ENCODE measurements at places on chromosomes 4 and X. TPM values are rescaled to one million over a fixed set of nuclear protein-coding genes. Genes with fewer than 3 reads are reported as not detected.

PROM1 gene
- 0.34 TPM for total RNA-seq

MAP7D3 gene
- 6.8 TPM for total RNA-seq

ARAP2 gene
- 66.0 TPM for total RNA-seq

PDE6B gene
- total RNA-seq: 1.0 TPM

MSX1 gene
- 3.8 TPM for total RNA-seq

BST1 gene
- 0.14 TPM for total RNA-seq

COL4A6 gene
- 20.8 TPM for total RNA-seq

ALB gene
- 0.28 TPM for total RNA-seq

TLL1 gene
- total RNA-seq: 0.50 TPM

CABS1 gene
- total RNA-seq: not detected

EIF4E gene
- total RNA-seq: 253 TPM

NWD2 gene
- 0.07 TPM for total RNA-seq

SGCB gene
- 4.1 TPM for total RNA-seq

CITED1 gene
- 0.14 TPM for total RNA-seq

PAGE4 gene
- total RNA-seq: not detected

GYPA gene
- not detected for total RNA-seq

UNC5C gene
- not detected for total RNA-seq

GPRASP1 gene
- 1.3 TPM for total RNA-seq

NEUROG2 gene
- not detected for total RNA-seq

TMPRSS11B gene
- 0.43 TPM for total RNA-seq

ARSD gene
- total RNA-seq: 57.2 TPM

PRRG3 gene
- not detected for total RNA-seq

ARHGAP6 gene
- total RNA-seq: not detected

ADAM29 gene
- total RNA-seq: not detected

DDX53 gene
- not detected for total RNA-seq

RPA4 gene
- 0.34 TPM for total RNA-seq

KLHL34 gene
- total RNA-seq: under 0.01 TPM

ZMAT1 gene
- total RNA-seq: 0.28 TPM

WWC2 gene
- total RNA-seq: 8.9 TPM

ZBED1 gene
- total RNA-seq: 17.8 TPM

POF1B gene
- total RNA-seq: 2.4 TPM

PAGE5 gene
- not detected for total RNA-seq

DGKK gene
- total RNA-seq: not detected

GATA1 gene
- not detected for total RNA-seq
